ENCODE measurements at places on chromosomes 12 and 14. TPM values are rescaled to one million over a fixed set of nuclear protein-coding genes. Genes with fewer than 3 reads are reported as not detected.

GRCh38 chr14:39265033-39265432 lies 31.3 kb downstream of the MIA2 start:
- DNase-seq = no peak

DNA sequence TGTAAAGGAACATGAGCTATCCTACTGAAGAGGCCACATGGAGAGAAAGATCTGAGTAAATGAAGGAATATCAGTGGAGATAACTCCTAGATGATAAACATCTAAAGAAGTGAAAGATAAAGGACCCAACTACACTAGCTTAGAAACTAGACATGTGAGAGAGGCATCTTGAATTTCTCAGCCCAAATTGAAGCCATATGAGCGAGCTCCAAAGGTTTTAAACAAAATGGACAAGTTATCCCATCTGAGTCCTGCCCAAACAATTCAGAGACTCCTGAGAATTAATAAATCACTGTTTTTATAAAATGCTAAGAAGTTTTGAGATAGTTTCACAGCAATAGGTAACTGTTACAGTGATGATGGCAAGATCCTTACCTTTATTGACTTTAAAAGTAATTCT lies 438.9 kb downstream of the NAV3 start:
- no peak for DNase-seq

GRCh38 chr14:68573722-68574121 lies 219.1 kb downstream of the ZFP36L1 start:
- no peak for DNase-seq

- peak; percentile 20 for DNase-seq
These were observed 143.7 kb upstream of the FRMD6 start for GRCh38 chr14:51507906-51508511.

DNA sequence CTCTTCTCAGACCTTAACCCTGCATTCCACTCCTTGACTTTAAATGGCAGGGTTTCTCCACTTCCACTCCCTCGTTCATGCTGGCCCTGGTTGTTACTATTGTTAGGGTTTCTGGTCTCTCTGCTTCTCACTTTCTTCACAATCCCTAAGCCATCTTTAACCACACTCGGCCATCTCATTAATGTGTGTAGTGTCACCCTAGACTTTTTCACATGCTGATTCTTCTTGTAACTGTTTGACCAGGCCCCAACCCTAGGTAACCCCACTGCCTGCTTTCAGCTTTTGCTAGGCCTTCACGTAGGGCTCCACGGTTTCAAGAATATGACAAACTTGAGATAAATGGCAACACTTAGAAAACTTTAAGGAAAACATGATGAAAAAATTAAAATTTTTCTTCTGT lies 195.1 kb downstream of the IPO8 start:
- no peak for DNase-seq

DNA sequence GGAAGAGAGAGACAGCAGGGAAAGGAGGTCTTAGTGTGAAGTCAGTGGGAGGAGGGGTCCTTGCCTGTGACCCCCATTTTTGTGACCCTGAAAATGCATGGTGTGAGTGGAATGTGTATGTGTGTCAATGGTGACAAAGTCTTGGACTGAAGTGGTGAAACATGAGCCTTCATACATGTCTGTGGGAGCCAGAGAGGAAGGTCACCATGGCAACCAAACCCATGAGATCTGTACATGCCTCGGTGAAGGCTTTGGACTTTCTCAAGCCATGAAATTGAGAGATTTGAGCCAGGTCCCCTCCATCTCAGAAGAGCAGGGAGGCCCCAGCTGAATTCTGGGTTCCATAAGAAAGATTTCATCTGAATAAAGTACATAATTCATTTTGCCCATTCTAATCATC lies 108.7 kb downstream of the TTC8 start:
- DNase-seq = no peak

GRCh38 chr12:57415088-57415487 lies 15.8 kb downstream of the R3HDM2 start:
- no peak for DNase-seq

DNA sequence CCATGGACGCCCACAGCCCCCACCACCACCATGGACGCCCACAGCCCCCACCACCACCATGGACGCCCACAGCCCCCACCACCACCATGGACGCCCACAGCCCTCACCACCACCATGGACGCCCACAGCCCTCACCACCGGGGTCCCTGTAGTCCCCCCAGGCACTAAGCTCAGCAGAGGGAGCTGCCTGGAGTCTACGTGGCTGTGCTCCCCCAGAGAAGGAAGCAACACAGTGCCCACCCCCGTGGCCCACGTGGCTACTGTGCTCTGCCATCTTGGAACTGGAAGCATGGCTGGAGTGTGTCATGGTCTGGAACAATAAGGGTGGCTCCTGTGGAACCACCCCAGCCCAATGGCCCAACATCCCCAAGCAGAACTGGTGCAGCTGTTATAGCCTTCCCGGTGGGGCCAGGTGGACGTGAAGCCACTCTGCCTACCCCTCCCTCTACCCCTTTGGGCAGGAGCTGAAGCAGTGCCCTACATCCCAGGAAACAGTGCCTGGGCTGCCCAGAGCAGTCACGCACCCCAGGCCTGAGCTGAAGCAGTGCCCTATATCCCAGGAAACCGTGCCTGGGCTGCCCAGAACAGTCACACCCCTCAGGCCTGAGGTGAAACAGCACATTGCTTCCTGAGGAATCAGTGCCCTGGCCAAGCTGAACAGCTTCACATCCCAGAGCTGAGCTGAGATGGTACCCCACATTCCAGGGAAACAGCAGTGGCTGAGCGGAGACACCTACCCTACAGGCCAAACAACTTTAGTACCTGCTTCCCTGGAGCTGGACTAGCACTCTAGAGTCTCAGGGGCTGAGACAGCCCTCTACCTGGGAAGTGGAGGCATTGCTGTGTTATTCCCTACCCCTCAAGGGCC lies 9.0 kb upstream of the SFSWAP start:
- DNase-seq = no peak

DNA sequence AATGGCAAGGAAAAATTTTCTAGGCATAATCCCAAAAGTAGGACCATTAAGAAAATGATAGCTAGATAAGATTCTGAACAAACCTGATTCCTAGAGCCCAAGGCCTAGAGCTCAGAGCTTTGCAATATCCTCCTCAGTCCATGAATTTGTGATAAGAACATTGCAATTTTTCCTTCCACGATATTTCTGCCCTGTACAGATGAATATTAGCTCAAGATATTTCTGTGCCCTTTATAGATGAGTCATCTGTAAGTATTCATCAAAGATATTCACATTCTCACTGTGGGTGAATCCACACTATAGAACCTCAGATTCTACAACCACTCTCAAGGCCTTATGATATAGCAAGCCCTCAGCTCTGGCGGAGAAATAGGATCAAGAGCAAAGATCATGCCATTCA lies 37.5 kb downstream of the EAPP start:
- no peak for DNase-seq

DNA sequence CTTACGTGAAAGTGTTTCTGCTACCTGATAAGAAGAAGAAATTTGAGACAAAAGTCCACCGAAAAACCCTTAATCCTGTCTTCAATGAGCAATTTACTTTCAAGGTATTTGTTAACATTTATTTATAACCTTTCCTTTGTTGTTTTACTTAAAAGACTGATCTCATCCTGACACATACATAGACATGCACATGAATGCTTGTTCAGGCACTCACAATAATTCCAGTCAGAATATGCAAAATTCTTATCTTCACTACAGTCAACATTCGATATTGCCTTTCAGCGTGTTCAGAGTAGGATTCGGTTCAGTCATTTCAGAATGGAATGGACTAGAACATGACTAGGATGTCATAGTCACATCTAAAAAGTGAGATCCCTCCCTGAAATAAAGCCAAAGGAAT lies 394.6 kb downstream of the PAWR start:
- DNase-seq = no peak

DNA sequence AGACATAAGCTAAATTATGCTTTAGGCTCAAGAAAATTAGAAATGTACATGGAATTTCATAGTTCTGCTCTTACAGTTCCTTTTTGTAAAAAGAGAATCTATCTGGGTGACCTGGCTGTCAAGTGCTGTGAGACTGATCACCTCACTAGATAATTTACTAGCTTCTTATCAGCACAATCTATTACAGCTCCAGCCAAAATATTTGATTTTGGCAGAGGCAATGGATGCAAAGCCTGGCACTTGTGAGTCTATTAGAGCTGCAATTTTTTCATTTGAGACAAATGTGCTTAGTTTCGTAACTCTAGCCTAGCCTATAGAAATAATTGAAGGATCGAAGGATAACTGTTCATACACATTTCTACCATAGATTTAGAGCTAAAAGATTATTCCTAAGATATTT lies 927.5 kb downstream of the SLC6A15 start:
- DNase-seq = no peak

DNA sequence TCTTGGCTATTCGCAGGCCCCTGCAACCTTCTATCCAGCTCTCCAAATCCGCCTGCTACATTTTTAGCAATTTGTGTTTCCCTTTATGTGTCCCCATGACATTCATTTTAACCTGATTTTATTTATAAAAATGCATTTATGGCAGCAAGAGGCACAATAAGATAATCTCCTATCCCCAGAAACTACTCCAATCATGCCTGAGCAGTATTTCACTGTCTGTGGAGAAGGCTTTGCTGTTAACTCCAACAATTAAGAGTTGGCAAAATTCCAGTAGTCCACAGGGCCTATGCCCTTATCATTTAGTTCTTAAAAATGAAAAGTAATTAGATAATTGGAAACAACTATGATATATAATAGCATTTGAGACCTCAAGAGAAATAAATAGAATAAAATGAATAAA lies 462.4 kb downstream of the TRHDE start:
- DNase-seq = no peak

ZFYVE1 gene
- total RNA-seq = 24.9 TPM

APEX1 gene
- total RNA-seq = 129 TPM

ALG10 gene
- 11.3 TPM for total RNA-seq

SEL1L gene
- total RNA-seq = 111 TPM

Measured in mucosa of gallbladder (tissue), 1 donor.